ENCODE measurements at places on chromosomes 5 and 9.

DNA sequence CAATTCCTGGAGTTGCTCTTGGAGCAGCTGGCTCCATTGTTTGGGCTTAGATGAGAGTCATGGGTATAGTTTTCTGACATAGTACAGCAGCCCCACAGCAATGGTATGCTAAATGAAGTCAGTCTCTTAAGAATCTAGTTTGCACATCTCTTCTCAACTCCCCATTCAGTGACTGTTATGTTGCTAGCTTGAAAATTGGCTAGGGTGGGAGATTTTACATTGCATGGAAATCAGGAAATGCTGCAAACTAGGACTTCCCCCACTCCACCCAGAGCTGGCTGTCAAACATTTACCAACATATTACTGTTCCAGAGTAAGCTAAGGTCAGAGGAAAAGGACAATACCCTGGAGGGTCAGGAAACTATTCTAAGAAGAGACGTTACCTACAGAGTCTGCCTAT is 17.6 kb upstream of the FCHO2 start:
- DNase-seq = no peak

DNA sequence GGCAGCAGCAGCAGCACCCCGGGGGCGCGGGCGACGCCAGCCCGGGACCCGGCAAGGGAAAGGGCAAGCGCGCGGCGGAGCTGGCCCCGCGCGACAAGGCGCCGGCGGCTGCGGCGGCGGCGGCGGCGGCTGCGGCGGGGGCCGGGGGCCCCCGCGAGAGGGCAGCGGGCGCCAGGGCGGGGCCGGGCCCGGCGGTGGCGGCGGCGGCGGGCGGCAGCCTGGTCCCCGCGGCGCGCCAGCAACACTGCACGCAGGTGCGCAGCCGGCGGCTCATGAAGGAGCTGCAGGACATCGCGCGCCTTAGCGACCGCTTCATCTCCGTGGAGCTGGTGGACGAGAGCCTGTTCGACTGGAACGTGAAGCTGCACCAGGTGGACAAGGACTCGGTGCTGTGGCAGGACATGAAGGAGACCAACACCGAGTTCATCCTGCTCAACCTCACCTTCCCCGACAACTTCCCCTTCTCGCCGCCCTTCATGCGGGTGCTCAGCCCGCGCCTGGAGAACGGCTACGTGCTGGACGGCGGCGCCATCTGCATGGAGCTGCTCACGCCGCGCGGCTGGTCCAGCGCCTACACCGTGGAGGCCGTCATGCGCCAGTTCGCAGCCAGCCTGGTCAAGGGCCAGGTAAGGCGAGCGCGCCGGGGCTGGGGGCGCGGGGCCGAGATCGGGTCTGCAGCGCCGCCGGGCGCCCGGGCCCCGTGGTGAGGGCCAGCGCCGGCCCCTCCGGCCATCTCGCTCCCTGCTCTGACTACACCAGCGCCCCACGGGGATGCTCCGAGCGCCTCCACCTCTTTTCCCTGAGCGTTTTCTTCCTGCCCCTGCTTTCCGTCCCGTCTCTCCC is at the start of gene UBE2QL1:
TSS of gene UBE2QL1 (plus strand) at position 238 of the 843 bp plus-strand sequence. CDS start at position 273, 35 bp downstream.
- no peak for DNase-seq

- peak; percentile 33 for DNase-seq
These were observed 247.4 kb upstream of the RASA1 start for GRCh38 chr5:87020099-87020934.

DNA sequence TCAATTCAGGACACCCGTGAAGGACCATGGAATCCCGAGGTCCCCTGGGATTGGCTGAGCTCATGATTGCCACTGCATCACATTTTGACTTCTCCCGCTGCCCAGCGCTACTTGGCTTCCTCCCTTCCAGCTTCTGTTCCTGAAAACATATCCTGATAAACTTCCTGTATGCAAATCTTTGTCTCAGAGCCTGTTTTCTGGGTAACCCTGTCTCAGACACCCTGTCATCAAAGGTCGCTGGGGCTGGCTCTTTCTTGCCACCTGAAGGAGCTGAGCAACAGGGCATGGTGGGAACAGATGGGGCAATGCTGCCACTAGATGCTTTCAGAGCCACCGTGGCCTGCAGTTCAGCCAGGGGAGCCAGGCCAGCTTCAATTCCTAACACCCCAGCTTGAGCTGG is 154.3 kb upstream of the TBC1D2 start:
- no peak for DNase-seq

DNA sequence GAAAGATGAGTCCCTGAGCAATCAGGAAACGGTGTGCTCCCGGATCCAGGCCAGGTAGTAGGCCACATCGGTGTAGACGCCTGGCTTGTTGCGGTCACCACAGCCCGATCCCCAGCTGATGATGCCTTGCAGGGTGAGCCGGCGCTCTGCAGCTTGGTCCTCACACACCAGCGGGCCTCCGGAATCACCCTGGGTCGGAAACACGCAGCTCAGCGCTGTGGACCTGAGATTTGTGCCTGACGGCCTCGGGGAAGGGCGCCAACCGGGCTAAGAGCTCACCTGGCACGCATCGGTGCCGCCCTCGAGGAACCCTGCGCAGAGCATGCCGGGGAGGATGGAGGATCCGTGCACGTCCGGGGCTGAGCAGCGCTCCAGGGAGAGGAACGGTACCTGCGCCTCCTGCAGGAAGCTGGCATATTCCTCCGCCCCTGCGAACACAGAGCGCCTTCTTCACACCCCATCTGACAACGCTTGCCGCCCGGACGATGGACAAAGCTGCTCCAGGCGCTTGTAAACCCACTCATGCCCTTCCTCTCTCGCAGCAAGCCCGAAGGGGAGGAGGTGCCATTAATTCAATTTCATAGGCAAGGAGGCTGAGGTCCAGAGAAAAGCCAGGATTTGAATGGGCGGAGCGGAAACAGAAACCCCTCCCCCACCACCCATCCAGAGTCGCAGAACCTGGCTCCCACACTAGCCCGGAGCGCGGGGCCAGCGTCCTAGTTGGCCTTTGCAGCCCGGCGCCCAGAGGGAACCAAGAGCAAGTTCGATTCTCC is 2.0 kb upstream of the PFN3 start:
- peak; percentile 76 for DNase-seq

DNA sequence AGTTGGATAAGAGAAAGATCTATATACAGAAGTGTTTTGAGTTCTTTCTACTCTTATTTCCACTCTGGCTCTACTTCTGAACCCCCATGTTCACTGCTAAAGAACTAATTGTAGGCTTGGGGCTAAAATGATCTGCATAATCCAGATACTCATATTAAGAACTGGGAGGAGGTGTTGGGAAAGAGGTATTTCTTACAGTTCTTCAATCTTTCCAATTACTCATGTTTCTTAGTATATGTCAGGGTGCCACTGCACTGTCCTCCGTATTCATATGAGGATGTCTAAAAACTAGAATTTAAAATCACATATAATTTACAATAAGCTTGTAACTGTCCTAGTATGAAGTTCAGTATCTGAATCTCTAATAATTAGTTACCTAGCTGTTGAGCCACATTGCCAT is 12.7 kb downstream of the NIPBL start:
- DNase-seq = no peak
